ENCODE measurements at places on chromosomes 11 and 22. TPM values are rescaled to one million over a fixed set of nuclear protein-coding genes. Genes with fewer than 3 reads are reported as not detected.

KCNK4 gene
- 0.68 TPM for total RNA-seq

RBMXL2 gene
- 0.11 TPM for total RNA-seq

OR51I1 gene
- total RNA-seq, result 1.0 TPM

MYRF gene
- 3.1 TPM for total RNA-seq

OR10AG1 gene
- total RNA-seq, result not detected

VWCE gene
- total RNA-seq, result 0.94 TPM

RASSF10 gene
- total RNA-seq, result 0.08 TPM

ANO9 gene
- not detected for total RNA-seq

MN1 gene
- total RNA-seq, result 0.24 TPM

SMC1B gene
- total RNA-seq, result not detected

TP53AIP1 gene
- total RNA-seq, result not detected

KCNQ1OT1 gene
- total RNA-seq, result 2.3 TPM

SAC3D1 gene
- 22.5 TPM for total RNA-seq

LRRC75B gene
- total RNA-seq, result 3.1 TPM

GRAP2 gene
- 1.7 TPM for total RNA-seq

SF3A1 gene
- 63.5 TPM for total RNA-seq

GRIA4 gene
- not detected for total RNA-seq

ZNF143 gene
- total RNA-seq, result 15.7 TPM

GTSE1 gene
- 20.7 TPM for total RNA-seq

MMP12 gene
- total RNA-seq, result not detected

DBX1 gene
- not detected for total RNA-seq

TBX10 gene
- not detected for total RNA-seq

MIOX gene
- total RNA-seq, result 0.34 TPM

MAPK8IP1 gene
- 11.1 TPM for total RNA-seq

LMO1 gene
- not detected for total RNA-seq

SLC36A4 gene
- total RNA-seq, result 12.9 TPM

MB gene
- not detected for total RNA-seq
